Camera-type eye (tissue), 1 donor: ENCODE measurements at places on chromosomes 1 and 21. TPM values are rescaled to one million over a fixed set of nuclear protein-coding genes. Genes with fewer than 3 reads are reported as not detected.

Gene GCSAML
- 0.82 TPM for total RNA-seq

Gene SH2D5
- 0.49 TPM for total RNA-seq

Gene MARK1
- 25.6 TPM for total RNA-seq

Gene BMP8B
- 6.8 TPM for total RNA-seq

Gene CD160
- not detected for total RNA-seq

Gene RNU1-1
- under 0.01 TPM for total RNA-seq

Gene ILDR2
- 153 TPM for total RNA-seq

Gene CHODL
- 17.5 TPM for total RNA-seq

Gene RIPPLY3
- total RNA-seq, result 0.60 TPM

Gene PPP1R12B
- 121 TPM for total RNA-seq
